ENCODE measurements at places on chromosomes 2 and 18.
A peak's percentile ranks its signal among the peaks of the same experiment; 100 is the strongest.

GRCh38 chr2:50777954-50778353, 254.0 kb downstream of the NRXN1 start:
- DNase-seq, result no peak

- DNase-seq, result no peak
These were observed 561.2 kb downstream of the METTL4 start for GRCh38 chr18:2009942-2010697.

GRCh38 chr2:15956751-15957736, 16.7 kb downstream of the MYCN start:
- DNase-seq, result no peak

- peak; percentile 82 for DNase-seq
These were observed 14.5 kb downstream of the PDCD1 start for GRCh38 chr2:241844066-241844728.

DNA sequence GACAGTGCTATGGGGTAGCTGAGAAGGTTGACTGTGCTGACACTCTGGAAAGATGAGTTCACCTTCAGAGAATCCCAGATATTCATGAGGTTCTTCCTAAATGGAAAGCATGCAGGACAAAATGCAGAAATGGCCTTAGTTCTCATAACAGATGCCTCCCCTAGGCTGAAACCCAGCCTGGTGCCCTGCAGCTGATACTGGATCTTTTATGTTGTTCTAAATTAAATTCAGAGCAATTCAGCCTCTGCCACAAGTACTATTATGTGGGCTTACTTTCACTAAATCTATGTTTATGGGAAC, 172.0 kb upstream of the SERPINE2 start:
- DNase-seq, result no peak

- no peak for DNase-seq
These were observed 22.4 kb downstream of the COLEC11 start for GRCh38 chr2:3617198-3617890.

DNA sequence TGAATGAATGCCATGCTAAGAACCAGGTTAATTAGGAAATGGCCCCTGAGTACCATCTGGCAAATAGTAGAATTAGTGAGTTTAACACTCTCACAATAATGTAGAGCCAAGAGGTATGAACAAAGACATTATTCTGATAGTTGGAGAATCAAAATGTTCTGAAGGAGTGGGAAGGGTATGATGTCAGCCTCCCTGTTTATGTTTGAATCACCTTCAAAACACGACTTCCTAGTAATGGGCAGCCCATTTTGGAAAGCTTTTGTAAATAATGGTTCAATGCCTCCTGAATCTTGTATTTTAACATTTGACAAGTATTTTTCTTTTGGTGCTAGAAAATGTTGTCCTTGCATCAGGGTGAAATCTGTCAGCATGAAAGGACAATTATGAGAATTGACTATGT, 108.3 kb downstream of the DSEL start:
- DNase-seq, result no peak

DNA sequence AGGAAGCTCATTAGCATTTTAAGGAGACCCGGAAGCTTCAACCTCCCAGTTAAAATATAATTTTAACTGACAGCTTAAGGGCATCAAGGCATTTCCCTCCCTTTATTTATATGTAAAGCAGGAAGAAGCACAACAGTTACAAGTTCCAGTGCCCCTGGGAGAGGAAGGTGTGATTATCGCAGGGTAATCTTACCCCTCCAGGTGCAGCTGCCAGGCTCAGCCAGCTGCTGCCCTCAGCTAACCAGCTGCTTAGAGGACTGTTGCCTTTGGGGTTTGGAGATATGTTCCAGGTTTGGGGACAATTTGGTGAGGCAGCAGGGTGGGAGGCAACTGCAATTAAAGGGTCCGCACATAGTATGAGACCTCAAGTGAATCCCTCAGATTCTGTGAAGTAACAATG, 55.3 kb upstream of the SETBP1 start:
- DNase-seq, result no peak

GRCh38 chr2:83103613-83104012, 1355.5 kb downstream of the SUCLG1 start:
- DNase-seq, result no peak

Measured in stimulated activated CD4-positive, alpha-beta T cell treated with anti-CD3 and anti-CD28 coated beads, Interleukin-2, amount 100 ng/mL, for 48 hours (primary cell).